ENCODE measurements at places on chromosomes 1 and 21.

DNA sequence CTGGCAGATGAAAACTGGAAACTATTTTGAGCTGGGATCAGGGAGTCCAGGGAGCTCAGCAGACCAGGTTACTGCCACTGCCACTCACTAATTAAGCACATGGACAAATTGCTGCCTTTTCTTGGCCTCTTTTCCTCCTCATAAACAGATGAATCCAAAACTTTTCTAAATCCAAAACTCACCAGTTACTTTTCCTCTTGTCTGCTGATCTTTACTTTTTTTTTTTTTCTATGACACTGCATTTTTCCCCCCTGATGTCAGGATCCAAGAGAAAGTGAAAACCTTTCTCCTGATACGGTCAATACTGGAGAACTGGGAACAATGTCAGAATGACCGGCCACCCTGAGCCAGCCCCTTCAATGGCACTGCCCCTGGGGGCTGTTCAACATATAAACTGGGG lies 405.8 kb downstream of the DUSP10 start:
- H3K27me3 ChIP-seq = peaks cover 13% of the 10 kb centered on the region
- no peak for DNase-seq
- no peaks in the 10 kb centered on the region for H3K4me1 ChIP-seq
- no peaks in the 10 kb centered on the region for H3K36me3 ChIP-seq
- no peak overlapping the region for H3K4me3 ChIP-seq

GRCh38 chr1:32047701-32048100 lies 25.0 kb upstream of the TMEM39B start:
- no peak for DNase-seq
- peaks cover 4% of the 10 kb centered on the region for H3K4me1 ChIP-seq
- no peaks in the 10 kb centered on the region for H3K27me3 ChIP-seq
- no peak overlapping the region for H3K4me3 ChIP-seq
- peaks cover 2% of the 10 kb centered on the region for H3K36me3 ChIP-seq

GRCh38 chr1:6026095-6026809 lies 19.4 kb upstream of the KCNAB2 start:
- H3K36me3 ChIP-seq = peaks cover 5% of the 10 kb centered on the region
- H3K27ac ChIP-seq = peak overlapping the region; percentile 98
- H3K4me3 ChIP-seq = peak overlapping the region; percentile 95
- peaks cover 50% of the 10 kb centered on the region for H3K4me1 ChIP-seq
- no peaks in the 10 kb centered on the region for H3K27me3 ChIP-seq

DNA sequence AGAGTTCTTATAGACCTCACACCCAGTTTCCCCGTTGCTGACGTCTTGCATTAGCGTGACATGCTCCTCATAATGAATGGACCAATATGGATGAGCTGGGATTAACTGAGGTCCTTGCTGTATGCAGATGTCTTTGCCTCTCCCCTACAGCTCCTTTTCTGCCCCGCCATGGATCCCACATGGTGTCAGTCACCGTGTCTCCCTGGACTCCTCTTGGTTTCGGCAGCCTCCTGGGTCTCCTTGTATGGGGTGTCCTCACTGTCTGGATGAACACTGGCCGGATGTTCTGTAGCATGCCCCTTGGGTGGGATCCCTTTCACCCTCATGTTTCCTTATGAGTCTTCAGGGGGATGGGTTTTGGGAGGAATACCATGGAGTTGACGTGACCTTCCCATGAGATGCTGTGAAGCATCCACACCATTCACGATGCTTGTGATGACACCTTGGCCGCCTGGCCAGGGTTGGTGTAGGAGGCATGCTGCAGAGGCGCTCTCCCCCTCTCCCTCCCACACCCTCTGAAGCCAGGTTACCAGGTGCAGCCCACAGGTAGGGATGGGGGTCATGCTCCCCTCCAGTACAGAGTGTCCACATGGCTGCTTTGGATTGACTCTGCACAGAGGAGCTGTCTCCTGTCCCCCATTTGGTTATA lies 4.4 kb downstream of the GJC2 start:
- no peak overlapping the region for H3K27ac ChIP-seq
- no peaks in the 10 kb centered on the region for H3K36me3 ChIP-seq
- H3K27me3 ChIP-seq = no peaks in the 10 kb centered on the region
- no peak for DNase-seq
- H3K4me1 ChIP-seq = peaks cover 7% of the 10 kb centered on the region

- no peak for DNase-seq
- H3K4me1 ChIP-seq = peaks cover 1% of the 10 kb centered on the region
- no peaks in the 10 kb centered on the region for H3K36me3 ChIP-seq
- H3K27ac ChIP-seq = no peak overlapping the region
Measured at GRCh38 chr1:15749399-15750291, 7.3 kb downstream of the TMEM82 start.

- H3K27ac ChIP-seq = no peak overlapping the region
- no peak overlapping the region for H3K4me3 ChIP-seq
- peaks cover 25% of the 10 kb centered on the region for H3K27me3 ChIP-seq
- peaks cover 2% of the 10 kb centered on the region for H3K4me1 ChIP-seq
- no peak for DNase-seq
Measured at GRCh38 chr1:230632273-230632873, 9.9 kb upstream of the COG2 start.

DNA sequence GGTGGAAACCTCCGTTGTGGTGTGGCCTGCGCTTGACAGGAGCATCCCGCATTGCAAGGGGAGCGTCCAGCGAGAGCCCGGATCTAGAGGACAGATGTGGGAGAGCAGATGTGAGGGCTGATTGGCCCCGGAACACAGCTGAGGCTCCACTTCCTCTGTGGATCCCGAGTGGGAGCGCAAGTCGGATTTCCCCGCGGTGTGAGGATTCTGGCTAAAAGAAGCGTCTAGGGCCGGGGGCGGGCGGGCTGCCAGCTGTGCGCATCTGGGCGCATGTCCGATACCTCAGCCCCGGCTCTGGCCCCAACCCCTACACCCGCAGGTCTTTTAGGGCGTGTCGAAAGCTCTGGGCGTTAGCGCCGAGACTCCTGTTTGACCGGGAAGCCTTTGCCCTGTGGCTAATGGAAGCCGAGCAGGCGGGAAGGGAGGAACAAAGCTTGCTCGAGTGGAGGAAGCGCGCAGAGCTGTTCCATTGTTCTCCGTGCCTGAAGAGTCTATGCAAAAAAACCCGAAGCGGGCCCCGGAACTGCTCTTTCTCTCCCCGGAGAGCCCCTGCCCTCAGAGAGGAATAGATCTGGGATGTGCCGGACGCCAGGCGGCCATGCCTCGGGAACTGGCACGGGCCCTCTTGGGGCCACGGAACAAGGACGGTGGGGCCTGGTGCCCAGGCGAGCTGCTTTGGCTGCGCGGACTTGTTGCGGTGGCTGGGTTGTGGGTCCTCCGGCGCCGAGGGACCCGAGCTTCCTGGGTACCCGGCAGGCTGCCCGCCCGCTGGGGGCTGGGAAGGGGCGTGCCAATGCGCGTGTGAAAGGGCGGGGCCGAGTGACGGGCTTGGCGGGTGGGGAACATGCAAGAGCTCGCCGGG lies 111.1 kb downstream of the NAV1 start:
- no peaks in the 10 kb centered on the region for H3K36me3 ChIP-seq
- H3K27ac ChIP-seq = no peak overlapping the region
- peaks cover 7% of the 10 kb centered on the region for H3K4me1 ChIP-seq
- H3K27me3 ChIP-seq = peaks cover 39% of the 10 kb centered on the region
- no peak for DNase-seq

DNA sequence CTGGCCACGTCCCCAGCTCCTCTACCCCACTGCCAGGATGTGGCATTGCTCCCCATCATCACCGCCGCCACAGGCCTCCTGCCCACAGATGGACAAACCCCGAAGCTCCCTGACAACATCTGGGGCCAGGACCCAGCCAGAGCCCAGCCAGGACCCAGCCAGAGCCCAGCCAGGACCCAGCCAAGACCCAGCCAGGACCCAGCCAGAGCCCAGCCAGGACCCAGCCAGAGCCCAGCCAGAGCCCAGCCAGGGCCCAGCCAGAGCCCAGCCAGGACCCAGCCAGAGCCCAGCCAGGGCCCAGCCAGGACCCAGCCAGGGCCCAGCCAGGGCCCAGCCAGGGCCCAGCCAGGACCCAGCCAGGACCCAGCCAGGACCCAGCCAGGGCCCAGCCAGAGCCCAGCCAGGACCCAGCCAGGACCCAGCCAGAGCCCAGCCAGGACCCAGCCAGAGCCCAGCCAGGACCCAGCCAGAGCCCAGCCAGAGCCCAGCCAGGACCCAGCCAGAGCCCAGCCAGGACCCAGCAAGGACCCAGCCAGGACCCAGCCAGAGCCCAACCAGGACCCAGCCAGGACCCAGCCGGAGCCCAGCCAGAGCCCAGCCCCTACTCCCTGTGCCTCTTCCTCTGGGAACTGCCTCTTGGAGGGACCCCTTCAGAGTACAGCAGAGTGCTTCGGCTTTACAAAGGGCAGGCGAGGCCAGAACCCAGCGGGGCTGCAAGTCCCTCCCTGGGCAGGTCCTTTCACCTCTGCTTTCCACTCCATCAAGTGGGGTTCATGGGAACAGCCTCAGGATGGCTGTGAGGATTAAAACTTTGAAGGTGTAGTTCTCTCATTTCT lies 43.7 kb downstream of the DISP3 start:
- no peak overlapping the region for H3K27ac ChIP-seq
- no peak for DNase-seq
- peaks cover 3% of the 10 kb centered on the region for H3K27me3 ChIP-seq
- H3K36me3 ChIP-seq = peaks cover 2% of the 10 kb centered on the region
- H3K4me1 ChIP-seq = peaks cover 4% of the 10 kb centered on the region

- H3K27me3 ChIP-seq = no peaks in the 10 kb centered on the region
- H3K4me3 ChIP-seq = no peak overlapping the region
- H3K27ac ChIP-seq = no peak overlapping the region
- DNase-seq = no peak
- no peaks in the 10 kb centered on the region for H3K36me3 ChIP-seq
Measured at GRCh38 chr1:68198752-68199151, 33.6 kb downstream of the WLS start.

DNA sequence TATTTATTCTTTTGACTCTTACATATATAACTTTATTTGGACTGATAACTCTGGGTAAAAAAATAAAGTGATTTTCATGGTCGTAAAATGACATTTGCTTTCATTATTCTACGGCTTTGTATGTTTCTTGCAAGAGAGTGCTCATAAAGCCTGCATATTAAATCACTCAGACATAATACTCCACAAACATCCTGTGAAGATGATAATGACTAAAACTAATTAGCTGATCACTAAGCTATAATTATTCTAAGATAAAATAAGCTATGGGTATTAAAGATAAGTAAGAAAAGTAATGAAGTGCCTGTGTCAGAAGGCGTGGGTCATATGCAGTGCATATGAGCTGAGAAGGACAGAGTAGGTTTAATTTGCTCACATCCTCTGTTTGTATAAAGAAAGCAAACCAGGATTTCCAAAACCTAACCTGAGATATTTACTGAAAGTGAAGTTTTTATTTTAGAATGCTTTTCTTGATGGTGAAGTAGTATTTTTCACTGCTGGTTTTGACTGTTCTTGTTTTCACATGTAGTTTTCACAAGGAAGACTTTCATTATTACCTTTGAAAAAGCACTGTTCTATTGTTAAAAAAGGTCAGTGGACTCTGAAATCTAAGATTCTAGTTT lies 278.8 kb downstream of the AMY1C start:
- no peaks in the 10 kb centered on the region for H3K36me3 ChIP-seq
- no peak overlapping the region for H3K27ac ChIP-seq
- H3K27me3 ChIP-seq = no peaks in the 10 kb centered on the region
- H3K4me3 ChIP-seq = no peak overlapping the region

DNA sequence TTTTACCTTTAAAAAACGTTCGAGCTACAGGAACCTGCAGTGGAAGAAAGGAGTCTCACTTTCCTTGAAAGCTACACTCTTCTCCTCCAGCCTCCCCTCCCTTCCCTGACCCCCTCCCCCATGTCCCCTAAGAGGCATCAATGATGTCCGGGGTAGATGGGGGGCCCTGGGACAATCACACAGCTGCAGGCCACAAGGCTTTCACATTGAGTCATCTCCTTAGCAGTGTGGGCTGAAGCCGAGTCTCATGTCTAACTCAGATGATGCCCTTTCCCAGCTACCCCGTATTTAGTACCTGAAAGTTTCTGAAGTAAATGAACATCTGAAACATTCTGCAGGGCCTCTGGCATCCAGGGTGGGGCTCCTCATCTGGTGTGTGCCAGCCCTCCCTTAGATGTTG lies 6.3 kb upstream of the GPR25 start:
- H3K36me3 ChIP-seq = no peaks in the 10 kb centered on the region
- H3K4me3 ChIP-seq = no peak overlapping the region
- H3K27ac ChIP-seq = peak overlapping the region; percentile 86
- H3K27me3 ChIP-seq = no peaks in the 10 kb centered on the region

- H3K36me3 ChIP-seq = no peaks in the 10 kb centered on the region
- peak overlapping the region; percentile 73 for H3K27ac ChIP-seq
- H3K4me1 ChIP-seq = peaks cover 38% of the 10 kb centered on the region
- DNase-seq = no peak
Measured at GRCh38 chr1:25099343-25099951, 132.9 kb downstream of the SYF2 start.

DNA sequence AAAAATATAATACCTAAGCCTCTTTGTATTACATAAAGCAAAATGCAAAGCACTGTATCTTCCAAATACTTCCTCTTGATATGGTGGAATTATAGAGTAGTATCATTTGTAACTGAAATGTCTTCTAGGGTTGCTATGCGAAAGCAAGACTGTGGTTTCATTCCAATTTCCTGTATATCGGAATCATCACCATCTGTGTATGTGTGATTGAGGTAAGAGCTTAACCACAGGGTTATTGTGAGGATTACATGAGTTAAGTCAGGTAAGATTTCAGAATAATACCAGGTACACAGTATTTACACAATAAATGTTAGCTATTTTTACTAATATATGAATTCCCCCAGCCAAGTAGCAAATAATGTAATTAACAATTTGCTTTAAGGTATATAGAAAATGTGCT lies 24.7 kb downstream of the CD53 start:
- H3K4me1 ChIP-seq = peaks cover 48% of the 10 kb centered on the region
- H3K27me3 ChIP-seq = no peaks in the 10 kb centered on the region
- DNase-seq = no peak
- H3K36me3 ChIP-seq = peaks cover 33% of the 10 kb centered on the region
- no peak overlapping the region for H3K4me3 ChIP-seq
- peak overlapping the region; percentile 92 for H3K27ac ChIP-seq

- DNase-seq = no peak
- no peaks in the 10 kb centered on the region for H3K27me3 ChIP-seq
- peaks cover 2% of the 10 kb centered on the region for H3K36me3 ChIP-seq
- H3K4me3 ChIP-seq = no peak overlapping the region
- H3K4me1 ChIP-seq = peaks cover 6% of the 10 kb centered on the region
- H3K27ac ChIP-seq = no peak overlapping the region
Measured at GRCh38 chr1:20819818-20820217, 32.7 kb upstream of the HP1BP3 start.

Measured in T-helper 17 cell (primary cell).